ENCODE measurements at places on chromosomes 12 and 14.

- DNase-seq: no peak
These were observed 103.2 kb upstream of the NAV3 start for GRCh38 chr12:77727442-77728001.

- no peak for DNase-seq
These were observed 2.4 kb downstream of the ETNK1 start for GRCh38 chr12:22627371-22627770.

DNA sequence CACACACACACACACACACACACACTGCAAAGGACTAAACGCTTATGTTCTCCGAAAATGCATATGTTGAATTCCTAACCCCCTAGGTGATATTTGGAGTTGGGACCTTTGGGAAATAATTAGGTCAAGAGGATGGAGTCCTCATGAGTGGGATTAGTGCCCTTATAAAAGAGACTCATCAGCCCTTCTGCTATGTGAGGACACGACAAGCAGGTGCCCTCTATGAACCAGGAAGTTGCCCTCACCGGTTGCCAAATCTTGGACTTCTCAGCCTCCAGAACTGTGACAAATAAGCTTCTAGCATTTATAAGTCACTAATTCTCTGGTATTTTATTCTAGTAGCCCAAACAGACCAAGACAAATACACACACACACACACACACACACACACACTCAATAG lies 20.7 kb upstream of the TCP11L2 start:
- DNase-seq: no peak

- no peak for DNase-seq
These were observed 524 bp downstream of the KMT5A start for GRCh38 chr12:123384318-123384993.

DNA sequence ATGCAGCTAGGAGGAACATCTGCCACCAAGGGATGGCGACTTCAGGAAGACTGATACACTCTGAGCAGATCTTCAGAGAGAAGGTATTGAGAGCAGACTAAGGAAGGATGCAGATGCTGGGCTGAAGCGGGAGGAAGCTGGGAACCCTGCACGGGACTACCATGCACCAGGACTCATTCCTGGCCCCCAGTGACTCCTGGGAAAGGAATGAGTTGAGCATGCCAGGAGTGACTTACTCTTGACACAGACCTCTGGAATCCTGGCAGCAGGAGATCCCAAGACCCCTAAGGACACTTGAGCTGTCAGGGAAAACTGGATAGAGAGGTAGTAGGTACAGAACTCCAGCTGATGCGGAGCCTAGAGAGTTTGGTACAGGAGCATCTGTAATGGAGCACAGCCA lies 336.1 kb downstream of the RPS29 start:
- DNase-seq: no peak

- DNase-seq: no peak
These were observed 76.8 kb downstream of the HMGA2 start for GRCh38 chr12:65900912-65901672.

GRCh38 chr12:119369907-119370546 lies 35.5 kb downstream of the CCDC60 start:
- no peak for DNase-seq

DNA sequence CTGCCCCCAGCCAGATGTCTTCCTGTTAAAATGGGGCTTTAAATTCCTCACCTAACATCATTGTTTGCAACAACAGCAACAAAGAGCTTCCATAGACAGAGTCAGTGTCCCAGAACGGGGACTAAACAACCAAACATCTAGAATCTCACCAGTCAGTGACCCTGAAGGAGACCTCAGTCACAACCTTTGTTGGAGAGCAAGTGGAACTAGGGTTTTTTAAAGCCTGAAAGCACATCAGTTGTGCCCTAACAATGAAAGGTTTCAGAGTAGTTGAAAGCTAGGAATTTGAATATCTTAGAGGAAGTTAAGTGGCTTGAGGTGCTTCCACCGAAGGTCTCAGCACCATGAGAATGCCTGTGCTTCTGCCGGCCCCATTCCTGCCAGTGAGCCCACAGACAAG lies 5.0 kb upstream of the ALDH2 start:
- no peak for DNase-seq

DNA sequence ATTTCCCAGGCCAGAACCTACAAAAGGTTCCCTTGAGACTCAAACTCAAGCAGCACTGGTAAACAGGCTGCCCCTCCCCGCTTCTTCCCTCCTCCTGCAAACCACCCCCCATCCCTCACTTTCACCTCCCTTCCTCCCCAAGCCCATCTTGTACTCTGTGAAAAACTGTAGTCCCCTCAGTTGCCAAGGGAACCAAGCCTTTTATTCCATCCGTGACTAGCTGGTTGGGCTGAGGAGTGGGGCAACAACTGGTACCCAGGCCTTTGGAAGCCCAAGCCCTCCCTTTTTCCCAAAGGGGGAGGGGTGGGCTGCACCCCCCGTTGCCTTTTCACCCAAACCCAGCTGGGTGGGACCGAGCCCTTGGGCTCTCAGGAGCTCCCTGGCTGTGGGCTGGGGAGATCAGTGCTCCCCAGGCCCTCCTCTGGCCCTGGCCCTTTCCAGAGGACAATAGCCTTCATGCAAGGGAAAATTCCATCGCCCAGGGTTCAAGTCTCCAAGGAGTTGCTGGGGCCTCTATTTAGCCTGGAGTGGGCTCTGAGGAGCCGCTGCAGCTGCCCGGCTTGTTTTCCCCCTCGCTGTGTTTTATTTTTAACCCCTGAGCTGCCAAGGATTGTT lies 61.9 kb downstream of the ZFP36L1 start:
- no peak for DNase-seq

DNA sequence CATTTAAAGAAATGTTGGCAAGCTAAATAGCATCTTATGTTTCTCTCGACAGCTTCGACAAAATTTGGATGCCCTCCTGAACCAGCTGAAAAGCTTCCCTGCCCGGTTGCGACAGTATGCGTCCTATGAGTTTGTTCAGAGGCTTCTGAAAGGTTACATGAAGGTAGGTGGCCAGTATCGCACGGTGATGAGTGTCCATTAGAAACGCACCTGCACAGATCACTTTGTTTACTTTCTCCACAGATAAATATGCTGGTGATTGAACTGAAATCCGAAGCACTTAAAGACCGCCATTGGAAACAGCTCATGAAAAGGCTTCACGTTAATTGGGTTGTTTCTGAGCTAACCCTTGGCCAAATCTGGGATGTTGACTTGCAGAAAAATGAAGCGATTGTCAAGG lies 36.5 kb downstream of the DYNC1H1 start:
- no peak for DNase-seq

DNA sequence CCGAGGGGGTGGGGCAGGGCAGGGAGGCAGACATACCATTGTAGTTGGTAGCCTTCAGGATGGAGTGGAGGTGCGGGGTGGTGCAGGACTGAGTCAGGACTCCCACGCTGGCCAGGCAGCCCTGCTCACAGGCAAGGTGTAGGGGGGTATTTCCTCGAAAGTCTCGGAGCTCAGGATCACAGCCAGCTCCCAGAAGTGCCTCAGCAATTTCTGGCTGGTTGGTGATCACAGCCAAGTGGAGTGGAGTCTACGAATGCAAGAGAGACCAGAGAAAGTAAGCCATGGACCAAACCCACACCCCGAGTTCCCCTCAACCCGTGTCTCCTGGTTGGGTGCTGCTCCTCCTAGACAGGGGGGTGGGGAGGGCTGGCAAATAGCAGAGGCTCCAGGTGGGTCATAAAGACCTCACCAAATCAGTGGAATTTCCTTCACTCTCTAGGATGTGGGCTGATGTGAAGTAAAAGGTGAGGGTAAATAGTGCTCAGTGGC lies 1.4 kb downstream of the NFKBIA start:
- no peak for DNase-seq

DNA sequence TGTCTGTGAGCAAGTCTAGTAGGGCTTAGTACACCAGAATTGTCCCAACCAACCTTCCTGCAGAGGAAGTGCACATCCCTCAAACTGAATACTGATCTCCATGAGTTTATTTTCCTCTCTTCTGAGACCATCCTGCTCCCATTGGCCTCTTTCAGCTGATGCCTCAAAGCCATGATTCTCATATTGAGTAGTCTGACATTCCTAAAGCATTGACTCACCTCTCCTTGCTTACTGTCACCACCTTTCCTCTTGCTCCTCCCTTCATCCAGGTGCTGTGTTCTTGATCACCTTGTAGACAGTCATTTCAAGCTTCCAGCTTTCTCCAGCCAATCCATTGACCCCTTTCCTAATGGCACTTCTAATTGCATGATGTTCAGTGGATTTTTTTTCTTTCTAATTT lies 583.7 kb upstream of the USP15 start:
- DNase-seq: no peak

GRCh38 chr14:78292003-78292402 lies 121.8 kb downstream of the NRXN3 start:
- DNase-seq: no peak

- no peak for DNase-seq
These were observed 458.9 kb upstream of the STXBP6 start for GRCh38 chr14:25508845-25509244.

- no peak for DNase-seq
These were observed 770.7 kb downstream of the BCL11B start for GRCh38 chr14:98501335-98501734.
